ENCODE measurements at places on chromosomes 12 and 14. TPM values are rescaled to one million over a fixed set of nuclear protein-coding genes. Genes with fewer than 3 reads are reported as not detected.

Gene CDKN3
- polyA plus RNA-seq = 63.0 TPM

Gene ANO4
- polyA plus RNA-seq = 0.13 TPM

DNA sequence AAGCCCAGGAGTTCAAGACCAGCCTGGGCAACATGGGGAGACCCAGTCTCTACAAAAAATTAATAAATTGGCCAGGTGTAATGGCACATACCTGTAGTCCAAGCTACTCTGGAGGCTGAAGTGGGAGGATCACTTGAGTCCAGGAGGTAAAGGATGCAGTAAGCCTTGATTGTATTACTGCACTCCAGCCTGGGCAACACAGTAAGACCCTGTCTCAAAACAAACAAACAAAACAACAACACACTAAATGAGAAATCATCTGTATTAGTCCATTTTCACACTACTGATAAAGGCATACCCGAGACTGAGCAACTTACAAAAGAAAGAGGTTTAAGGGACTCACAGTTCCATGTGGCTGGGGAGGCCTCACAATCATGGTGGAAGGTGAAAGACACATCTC lies 4.7 kb upstream of the MLXIP start:
- DNase-seq = no peak

Gene EIF2S3B
- 3.6 TPM for polyA plus RNA-seq

DNA sequence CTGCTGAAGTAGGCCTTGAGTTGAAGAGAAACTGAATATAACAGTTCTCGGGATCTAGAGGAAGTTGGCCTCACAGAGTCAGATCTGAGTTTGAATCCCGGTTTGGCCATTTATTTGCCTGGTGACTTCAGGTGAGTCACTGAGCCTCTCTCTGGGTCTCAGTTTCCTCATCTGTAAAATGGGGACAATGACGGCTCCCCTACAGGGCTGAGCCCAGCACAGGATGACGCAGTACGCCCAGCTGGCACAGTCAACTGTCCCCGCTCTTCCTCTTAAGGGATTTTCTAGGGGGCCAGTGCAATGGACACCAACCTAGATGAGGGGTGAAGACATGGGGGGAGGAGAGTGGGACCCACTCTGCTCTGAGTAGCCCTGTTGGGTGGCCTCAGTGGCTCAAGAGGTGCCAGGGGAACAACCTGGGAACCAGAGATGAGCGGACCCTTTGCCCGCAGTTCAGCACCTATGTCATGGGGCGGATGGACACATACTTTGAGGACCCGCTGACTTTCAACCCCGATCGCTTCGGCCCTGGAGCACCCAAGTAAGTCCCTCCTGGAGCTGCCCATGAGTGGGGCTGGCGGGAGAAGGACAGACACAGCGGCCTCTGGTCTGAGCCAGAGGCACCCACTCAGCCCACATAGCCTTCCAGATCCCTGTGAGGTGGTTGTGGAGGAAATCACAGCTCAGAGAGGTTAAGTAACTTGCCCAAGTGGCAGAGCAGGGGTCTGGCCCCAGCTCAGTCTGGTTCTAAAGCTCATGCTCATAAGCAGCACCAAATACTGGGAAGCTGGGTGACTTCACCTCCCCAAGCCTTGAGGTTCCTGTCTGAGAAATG lies 41.1 kb downstream of the CYP46A1 start:
- DNase-seq = no peak

- no peak for DNase-seq
These were observed 39.3 kb downstream of the GLT8D2 start for GRCh38 chr12:104010606-104011169.

GRCh38 chr12:91404441-91404840 lies 221.8 kb upstream of the DCN start:
- DNase-seq = no peak

Gene APAF1
- polyA plus RNA-seq = 6.0 TPM

Gene COX8C
- polyA plus RNA-seq = not detected

Gene DPF3
- 0.09 TPM for polyA plus RNA-seq

DNA sequence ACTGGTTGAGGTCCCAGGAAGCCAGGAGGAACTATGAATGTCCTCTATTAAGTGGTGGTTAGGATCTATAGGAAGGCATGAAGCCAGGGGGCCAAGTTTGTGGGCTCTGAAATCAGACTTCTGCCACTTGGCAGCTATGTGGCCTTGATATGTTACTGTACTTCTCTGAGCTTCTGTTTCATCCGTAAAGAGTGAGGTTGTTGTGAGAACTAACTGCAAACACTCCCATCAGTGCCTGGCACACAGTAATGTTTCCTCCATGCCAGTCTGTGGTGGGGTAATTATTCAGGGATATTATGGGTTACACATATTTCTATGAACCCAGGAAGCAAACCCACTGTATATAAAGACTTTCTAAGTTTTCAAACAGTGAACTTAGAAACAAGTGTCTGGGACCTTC lies 57.4 kb downstream of the PLXNC1 start:
- no peak for DNase-seq

DNA sequence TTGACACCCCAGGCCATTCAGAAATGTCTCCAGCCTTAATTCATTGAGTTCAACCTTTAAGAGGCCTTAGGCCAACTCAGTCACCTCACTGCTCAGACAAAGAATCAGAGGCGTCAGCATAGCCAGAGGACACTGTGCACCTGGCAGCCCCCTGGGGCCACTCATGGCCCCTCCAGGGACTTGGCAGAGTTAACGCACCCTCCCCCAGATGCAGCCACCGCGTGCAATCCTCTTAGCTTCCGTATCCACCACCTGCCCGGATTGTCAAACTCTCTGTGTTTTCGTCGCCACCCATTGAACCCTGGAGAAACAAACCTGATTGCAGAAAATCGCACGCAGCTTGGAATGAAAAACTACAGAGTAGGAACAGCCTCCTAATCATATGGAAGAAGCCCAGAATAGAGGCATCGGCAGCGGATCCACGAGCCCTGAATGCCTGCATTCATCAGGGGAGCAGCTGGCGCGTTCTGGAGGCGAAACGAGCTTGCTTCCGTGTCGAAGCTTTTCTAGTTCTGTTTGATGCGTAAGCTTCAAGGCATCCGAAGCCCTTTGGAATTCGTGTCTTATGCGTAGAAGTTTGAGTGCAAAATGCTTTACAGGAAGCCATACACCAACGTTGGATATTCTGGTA lies 22.4 kb downstream of the BRI3BP start:
- DNase-seq = no peak

Gene STAT6
- polyA plus RNA-seq = 68.7 TPM

DNA sequence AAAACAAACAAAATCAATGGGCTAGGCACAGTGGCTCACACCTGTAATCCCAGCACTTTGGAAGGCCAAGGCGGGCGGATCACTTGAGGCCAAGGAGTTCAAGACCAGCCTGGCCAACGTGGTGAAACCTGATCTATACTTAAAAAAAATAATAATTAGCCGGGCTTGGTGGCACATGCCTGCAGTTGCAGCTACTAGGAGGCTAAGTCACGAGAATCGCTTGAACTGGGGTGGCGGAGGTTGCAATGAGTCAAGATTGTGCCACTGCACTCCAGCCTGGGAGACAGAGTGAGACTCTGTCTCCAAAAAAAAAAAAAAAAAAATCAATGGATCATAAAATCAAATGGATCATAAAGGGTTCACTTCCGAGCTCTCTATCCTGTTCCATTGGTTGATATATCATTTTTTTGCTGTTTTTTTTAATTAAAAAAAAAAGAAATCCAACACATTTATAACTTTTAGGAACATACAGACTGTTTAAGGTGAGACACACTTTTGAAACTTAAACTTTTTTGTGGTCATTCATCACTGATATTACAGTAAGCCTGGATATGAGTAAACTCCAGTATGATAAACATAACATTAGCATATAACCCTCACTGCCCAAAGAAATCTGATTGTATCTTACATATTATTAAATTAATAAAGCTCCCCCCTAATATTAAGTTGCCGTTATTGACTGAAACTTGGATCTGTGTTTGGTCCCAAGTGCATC lies 22.1 kb downstream of the MOK start:
- no peak for DNase-seq

GRCh38 chr12:40253936-40254335 lies 29.1 kb downstream of the LRRK2 start:
- DNase-seq = no peak

GRCh38 chr12:99026332-99027054 lies 381.4 kb downstream of the APAF1 start:
- no peak for DNase-seq

- no peak for DNase-seq
These were observed 26.4 kb upstream of the FKBP4 start for GRCh38 chr12:2768224-2768961.

Gene CHST11
- polyA plus RNA-seq = 0.15 TPM

DNA sequence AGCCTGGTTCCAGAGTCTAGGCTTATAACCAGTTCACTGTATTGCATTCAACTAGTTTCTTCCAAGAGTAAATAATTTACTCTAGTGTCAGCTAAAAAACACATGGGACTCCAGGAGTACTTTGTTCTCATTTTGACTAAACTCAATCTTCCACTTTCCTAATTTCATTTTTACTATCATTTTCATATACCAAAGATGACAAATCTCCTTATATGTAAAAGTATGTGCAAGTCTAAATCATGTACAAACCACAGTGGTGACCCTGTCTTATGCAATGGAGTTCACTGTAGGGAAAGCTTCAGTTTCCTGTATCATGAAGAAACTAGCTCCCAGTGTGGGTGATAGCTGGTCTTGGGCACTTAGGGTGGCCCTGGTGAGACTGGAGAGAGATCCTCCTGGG lies 151.6 kb downstream of the HELB start:
- DNase-seq = no peak

DNA sequence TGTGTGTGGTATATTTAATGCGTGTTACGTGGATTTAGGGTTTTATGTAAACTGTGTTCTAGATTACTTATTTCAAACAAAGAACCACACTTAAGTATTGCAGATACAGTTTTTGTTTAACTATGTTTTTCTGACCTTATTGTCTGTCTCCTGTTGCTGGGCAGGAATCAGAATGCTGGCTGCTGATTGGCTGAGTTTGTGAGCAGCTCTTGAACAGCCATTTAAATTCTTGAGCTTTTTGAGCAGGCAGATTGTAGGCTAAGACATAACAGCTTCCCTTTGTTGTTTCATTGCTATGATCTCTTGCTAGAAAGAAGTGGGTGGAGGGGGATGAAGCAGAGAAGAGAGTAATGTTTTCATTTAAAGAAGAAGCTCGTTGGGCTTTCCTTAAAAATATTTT lies 52.2 kb downstream of the ATF7IP start:
- peak; percentile 33 for DNase-seq

Gene TAS2R14
- polyA plus RNA-seq = 1.1 TPM

Gene SALL2
- 5.8 TPM for polyA plus RNA-seq

Gene SCYL2
- 11.4 TPM for polyA plus RNA-seq

GRCh38 chr12:58131986-58132755 lies 190.8 kb downstream of the ATP23 start:
- no peak for DNase-seq

- DNase-seq = no peak
These were observed 1.5 kb upstream of the NOXRED1 start for GRCh38 chr14:77424862-77425261.

Gene DDX24
- 62.3 TPM for polyA plus RNA-seq

Gene PZP
- polyA plus RNA-seq = 0.50 TPM

Gene TRIP11
- 10.5 TPM for polyA plus RNA-seq

DNA sequence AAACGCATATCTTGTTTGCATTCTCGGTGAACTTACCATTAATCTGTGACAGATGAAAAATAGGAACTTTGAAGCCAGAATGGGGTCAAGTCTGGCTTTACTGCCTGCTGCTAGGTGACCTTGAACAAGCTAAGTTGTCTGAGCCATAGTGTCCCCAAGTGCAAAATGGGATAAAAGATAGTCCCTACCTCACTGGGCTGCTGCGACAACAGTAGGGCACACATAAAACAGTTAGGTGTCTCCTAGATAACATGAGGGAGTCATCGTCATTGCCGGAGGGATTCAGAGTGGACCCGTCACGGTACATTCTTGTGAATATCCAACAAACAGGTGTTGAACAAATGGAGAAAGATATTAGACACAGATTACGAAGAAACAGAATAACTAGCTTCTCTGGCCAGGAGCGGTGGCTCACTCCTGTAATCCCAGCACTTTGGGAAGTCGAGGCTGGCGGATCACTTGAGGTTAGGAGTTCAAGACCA lies 71.2 kb downstream of the NINJ2 start:
- DNase-seq = peak; percentile 24

Gene HOXC6
- polyA plus RNA-seq = not detected

GRCh38 chr12:59403259-59403932 lies 192.4 kb upstream of the SLC16A7 start:
- peak; percentile 44 for DNase-seq
